ENCODE measurements at places on chromosomes 12 and 14.

DNA sequence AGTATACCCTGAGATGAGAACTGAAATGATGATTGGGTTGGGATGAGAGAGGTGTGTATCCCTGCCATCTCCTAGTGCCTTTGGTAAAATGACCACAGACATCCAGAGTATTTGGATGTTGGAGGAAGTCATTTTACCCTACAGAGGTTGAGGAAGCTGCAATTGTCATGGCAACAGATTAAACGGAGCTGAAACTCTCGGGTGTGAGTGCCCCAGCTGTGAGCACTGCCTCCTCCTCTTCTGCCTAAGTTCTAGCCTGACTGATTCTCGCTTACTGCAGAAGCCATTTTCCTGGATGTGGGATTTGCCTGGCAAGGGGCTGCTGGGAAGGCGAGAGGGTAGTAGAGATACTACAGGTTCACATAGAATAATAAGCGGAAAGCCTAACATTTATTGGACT, 10.3 kb upstream of the PPP4R4 start:
- DNase-seq: no peak

DNA sequence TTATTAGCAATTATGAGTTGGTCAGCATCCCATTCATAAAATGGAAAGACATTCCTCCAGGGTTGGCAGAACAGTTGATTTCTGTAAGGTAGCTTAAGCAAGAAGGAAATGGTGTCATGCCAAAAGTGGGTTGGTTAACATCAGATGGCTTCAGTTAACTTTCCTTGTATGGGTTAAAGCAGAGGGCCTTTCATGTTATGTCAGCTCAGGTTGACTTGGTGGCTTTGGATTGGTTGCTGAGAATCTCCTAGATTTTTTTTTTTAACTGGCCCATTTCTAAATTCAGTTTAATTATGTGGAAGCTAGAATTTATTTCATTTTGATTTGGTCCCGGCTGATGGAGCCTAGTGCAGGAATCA, 87.8 kb downstream of the BBS10 start:
- no peak for DNase-seq

DNA sequence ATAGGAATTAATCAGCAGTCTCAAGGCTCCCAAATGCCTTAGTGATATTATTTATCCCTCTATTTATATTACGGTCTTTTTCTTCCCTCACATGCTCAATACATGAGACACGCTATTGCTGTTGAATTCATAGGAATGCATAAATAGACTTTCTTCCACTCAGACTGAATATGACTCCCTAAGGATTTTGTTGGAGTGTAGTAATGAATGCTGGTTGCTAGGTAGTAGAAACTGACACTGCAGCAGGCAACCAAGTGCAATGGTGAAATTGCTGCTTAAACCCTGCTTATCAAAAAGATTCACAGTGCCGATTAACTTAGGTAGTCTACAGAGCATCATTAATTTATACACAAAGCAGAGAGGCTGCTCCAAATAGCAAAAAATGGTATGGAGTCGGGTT, 168.2 kb downstream of the KCNC2 start:
- DNase-seq: no peak

DNA sequence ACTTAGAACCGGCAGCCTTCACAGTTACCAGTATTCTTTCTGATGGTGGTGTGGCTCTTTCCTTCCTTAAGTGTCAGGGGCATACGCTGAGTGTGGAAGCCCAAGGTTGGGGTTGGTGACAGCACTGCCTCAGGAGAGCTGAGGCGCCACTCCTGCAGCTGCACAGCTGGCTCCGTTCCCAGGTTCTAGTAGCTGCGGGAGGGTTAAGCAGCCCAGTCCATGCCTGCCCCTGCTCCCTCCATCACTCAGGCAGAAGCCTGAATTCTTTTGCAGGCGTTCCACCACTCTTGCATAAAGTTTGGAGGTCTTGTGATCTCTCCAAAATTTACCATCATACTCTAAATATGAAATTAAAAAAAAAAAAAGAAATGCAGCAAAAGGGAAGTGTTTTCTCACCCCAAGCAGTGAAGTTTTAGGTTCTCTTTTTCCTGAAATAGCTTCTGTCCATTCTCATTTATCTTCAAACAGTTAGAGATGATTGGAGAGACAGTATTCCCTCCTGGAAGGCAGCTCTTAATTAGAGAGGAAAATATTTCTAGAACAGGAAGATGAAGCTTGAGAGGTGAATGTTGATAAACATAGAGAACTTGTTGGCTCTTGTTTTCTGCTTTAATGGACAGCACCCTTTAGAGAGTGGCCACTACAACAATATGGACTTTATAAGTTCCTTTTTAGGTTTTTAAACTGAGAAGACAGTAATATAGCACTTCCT, 136.1 kb downstream of the FGD4 start:
- DNase-seq: no peak

- DNase-seq: no peak
Observed at GRCh38 chr12:238116-238515, 24.2 kb upstream of the SLC6A12 start.

DNA sequence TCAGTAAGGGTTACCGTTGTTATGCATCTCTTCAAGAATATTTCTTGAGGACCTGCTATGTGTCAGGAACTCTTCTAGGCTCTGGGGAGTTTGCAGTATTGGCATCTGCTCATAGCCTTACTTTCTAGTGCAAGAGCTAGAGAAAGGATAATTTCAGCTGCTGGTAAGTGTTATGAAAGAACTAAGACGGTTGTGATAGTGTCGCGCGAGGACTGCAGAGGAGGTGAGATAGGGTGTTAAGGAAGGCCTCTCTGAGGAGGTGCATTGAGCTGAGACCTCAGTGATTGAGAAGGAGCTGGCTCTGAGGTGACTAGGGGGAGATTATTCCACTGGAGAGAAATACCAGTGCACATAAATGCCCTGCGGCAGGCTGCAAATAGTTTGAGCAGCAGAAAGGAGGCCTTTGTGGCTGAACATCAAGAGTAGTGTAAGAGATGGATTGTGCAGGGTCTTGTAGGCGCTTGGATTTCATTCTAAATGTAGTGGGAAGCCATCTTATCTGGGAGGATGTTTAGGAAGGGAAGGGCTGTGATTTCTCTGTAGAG, 824 bp downstream of the DDX55 start:
- DNase-seq: no peak

DNA sequence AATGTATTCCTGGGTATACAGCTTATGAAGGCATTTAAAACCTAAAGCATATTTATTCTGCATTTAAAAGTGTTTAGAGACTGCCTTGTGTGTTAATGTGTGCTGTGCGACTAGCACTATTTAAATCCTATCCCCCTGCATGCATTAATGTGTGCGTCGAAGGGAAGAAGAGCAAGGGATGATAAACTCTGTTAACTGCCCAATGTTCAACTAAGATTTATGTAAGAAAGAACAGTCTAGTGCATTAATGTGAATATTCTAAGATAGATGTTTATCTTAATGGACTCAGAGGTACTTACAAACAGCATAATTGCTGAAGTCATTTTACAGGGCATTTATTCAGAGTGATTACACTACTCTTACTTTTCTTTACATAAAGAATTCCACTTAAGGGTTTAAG, 424.8 kb downstream of the DIO2 start:
- no peak for DNase-seq

GRCh38 chr14:51507906-51508511, 143.7 kb upstream of the FRMD6 start:
- DNase-seq: no peak

DNA sequence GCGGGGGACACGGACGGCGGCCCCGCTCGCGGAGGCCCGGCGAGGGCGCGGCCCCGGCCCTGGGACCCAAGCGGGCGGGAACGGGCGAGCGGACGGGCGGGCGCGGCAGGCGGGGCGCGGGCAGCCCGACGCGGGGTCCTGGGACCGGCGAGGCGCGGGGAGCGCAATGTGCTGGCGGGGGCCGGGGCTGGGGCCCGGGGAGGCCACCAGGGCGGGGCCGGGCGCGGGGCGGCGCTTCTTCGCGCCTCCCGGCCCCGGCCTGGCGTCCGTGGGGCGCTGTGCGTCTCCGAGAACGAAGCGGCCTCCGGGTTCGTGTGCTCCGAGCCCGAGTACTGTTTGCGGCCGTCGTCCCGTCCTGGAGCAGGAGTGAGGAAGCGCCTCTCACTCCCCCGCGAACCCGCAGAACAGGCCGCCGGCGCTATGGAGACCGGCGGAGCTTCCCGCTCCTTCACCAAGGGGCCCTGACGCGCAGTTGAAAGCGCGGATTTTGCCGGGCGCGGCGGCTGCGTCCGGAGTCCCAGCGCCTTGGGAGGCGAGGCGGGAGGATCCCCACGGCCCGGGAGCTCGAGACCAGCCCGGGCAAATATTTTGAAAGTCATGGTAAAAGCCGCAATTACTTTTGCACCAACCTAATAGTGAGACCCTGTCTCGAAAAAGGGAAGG, 420 bp upstream of the ANKLE2 start:
- no peak for DNase-seq

GRCh38 chr12:38586789-38587188, 270.2 kb downstream of the ALG10B start:
- DNase-seq: no peak

DNA sequence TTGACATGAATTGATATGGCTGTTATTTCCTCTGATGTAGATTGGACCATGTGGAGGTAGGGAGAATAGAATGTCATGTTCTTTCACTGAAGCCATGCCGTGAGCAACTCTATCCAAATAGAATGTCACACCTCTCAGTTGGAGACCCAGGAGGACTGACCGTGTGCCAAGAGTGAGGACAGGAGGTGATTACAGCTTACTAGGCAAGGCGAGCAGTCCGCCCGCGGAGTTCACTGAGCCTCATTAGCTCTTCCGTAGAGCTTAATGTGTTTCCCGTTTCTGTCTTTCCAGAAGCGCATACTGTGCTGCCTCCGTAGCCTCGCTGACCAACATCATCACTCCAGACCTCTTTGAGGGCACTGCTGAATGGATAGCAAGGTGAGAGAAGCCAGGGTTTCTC, 45.6 kb downstream of the FNTB start:
- no peak for DNase-seq

DNA sequence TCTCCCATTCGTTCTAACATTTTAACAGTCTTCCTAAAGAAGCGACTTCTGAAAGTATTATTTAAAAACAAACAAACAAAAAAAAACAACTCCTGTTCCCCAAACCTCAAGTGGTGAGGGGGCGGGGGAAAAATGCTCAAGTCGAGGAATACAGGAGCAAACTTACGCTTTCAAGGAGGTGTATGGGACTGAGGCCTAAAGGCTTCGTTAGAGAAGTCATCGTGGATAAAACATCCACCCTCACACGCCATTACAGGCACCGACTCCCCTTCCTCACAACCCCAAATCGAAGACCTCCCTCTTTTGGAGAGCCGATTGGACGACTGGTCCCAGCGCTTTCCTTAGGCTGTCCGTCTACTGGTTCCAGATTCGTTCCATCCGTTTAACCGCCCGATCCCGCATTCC, 693 bp downstream of the CBX5 start:
- no peak for DNase-seq

- no peak for DNase-seq
Observed at GRCh38 chr12:113063396-113064350, 7.1 kb downstream of the DTX1 start.

GRCh38 chr12:99142651-99143050, 497.6 kb downstream of the APAF1 start:
- no peak for DNase-seq

DNA sequence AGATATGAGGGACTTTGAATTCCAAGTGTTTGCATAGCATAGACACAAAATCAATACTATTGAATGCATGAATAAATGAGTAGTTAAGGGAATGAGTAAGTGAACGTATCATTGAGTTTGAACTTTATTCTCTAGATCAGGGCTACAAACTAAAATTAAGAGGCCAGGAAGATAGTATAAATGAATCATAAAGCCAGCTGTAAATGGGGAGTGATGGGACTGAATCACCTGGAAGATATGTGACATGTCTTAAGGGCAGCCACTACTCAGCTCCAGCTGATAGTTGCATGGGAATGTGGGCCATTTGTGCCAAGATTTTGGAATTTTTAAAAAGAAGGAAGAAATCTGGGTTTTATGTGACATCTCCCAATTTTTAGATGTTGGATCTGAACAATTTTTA, 229.9 kb downstream of the AKAP6 start:
- no peak for DNase-seq

GRCh38 chr12:3885277-3886094, 12.3 kb upstream of the PARP11 start:
- no peak for DNase-seq

GRCh38 chr12:52147367-52147963, 44.3 kb downstream of the KRT80 start:
- DNase-seq: peak; percentile 98

DNA sequence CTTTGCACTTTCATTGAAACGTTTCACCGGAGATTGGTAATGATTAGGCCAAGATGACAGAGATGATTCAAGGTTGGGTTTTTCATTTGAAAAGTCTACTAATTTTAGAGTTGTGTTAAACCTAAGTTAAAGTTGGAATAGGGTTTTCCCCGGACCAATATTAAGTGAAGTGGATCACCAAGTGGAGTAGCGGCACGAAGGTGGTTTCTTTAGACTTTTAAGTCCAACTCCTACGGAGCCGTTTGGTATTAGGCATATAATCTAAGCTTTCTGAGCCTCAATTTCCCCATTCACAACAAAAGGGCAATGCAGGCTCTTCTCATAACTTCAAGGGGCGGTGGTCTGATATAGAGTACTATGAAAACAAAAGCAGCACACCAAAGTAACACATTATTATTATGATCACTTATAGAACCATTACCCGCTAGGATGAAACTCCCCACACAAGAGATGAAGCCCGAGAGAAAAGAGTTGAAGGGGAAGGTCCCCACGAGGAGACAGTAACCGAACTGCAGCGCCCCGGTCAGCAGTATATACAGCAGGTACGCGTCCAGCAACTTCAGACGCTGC, 413 bp downstream of the DAD1 start:
- DNase-seq: no peak

DNA sequence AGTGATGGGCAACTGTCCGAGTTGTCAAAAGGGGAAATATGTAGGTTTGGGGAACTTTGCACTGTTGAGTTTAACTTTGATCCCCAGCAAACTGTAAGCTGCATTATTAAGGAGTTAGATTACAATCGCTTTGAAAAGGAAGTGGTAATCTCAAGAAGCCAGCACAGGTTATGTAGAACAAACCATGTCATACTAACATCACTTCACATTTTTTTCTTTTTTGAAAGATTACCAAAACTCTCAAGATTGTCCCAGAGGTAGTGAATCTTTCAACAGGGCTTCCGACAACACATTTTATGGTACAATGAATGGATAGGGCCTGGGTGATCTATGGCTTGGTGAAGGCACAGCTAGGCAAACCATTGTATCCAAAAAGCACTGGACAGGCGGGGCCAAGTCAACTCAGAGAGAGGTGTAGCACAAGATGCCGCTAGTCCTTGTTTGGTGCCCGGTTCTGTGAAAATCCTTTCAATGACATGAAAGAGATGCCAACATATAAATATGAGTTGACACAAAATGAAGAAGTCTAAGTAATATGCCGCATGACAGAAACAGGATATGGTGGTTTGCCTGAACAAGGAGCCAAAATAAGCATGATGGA, 24.3 kb upstream of the PARP11 start:
- DNase-seq: no peak

DNA sequence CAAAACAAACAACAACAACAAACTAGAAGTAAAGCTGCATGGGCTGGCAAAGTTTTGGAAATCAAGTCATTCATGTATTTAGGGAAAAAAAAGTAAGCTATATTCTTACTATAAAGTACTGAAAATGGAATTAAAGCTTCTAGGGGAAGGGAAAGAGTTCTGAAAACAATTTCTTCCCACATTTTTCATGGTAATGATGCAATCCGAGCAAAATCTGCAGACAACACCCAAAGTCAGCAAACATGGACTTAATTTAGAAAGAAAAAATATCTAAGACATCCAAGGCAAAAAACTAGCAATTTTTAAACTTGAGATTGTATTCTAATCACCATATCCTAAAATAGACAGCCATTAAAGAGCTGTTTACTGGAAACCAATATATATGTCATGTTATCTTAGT, 86.3 kb downstream of the LRP6 start:
- DNase-seq: no peak

GRCh38 chr12:108403952-108404351, 64.8 kb upstream of the CMKLR1 start:
- DNase-seq: no peak

All from vagina (tissue), 2 donors.